AG09309 (cell line): ENCODE measurements at places on chromosomes 5 and 9.

GRCh38 chr5:138701678-138702077 is 51.5 kb upstream of the CTNNA1 start:
- no peak for DNase-seq

DNA sequence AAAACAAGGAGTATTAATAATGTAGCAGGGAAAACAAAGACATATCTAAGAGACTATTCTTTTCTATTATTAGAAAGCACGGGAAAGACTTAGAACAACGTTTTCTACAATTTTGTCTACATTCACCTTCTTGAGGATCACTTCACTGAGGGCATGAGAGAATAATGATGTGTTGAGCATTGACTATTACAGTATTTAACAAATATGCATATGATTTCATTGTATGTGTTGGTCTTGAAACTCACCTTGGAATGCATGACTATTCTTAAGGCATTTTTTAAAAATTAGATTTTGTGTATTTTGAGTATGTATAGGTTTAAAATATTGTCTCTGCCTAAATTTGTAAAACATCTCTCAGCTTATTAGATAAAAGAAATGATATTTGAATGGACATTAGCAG is 1.2 kb downstream of the FSD1L start:
- DNase-seq, result no peak

DNA sequence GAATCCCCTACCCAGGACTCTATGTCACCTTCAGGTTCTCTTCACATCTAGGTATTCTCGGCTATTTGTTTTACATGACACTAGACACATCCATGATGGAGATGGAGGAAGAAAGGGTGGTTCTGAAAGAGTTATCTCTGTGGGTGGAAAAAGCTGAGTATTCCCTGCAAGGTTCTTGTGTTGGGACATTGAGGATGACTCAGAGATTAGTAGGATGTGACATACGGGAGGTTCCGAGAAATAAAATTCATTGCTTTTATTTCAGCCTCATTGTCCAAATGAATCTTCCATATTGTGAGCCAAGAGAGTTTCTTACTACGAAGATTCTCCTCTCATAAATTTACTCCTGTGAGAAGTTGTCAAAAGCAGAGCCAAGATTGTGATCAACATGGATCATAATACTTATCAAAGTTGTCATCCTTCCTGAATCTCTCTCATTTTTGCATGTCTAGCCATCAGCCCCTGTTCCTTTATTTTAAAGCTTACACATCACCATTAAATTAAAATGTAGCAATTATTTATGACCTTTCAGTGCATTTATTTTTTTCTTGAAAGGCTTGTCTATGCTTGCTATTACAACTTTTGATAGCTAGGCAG is 370.0 kb downstream of the PSAT1 start:
- DNase-seq, result no peak

GRCh38 chr5:45440466-45440865 is 255.7 kb downstream of the HCN1 start:
- DNase-seq, result no peak
